ENCODE measurements at places on chromosomes 5 and 9. TPM values are rescaled to one million over a fixed set of nuclear protein-coding genes. Genes with fewer than 3 reads are reported as not detected.

ZFYVE16 gene
- 15.1 TPM for total RNA-seq

PRDM9 gene
- under 0.01 TPM for total RNA-seq

KIAA1958 gene
- total RNA-seq: 2.8 TPM

FCHO2 gene
- total RNA-seq: 16.4 TPM

TLX3 gene
- 0.24 TPM for total RNA-seq

SQSTM1 gene
- 645 TPM for total RNA-seq

DMRT3 gene
- not detected for total RNA-seq

ZBED3 gene
- total RNA-seq: 1.4 TPM

SARDH gene
- 0.96 TPM for total RNA-seq

LECT2 gene
- total RNA-seq: not detected

BAAT gene
- total RNA-seq: 0.24 TPM

C5orf58 gene
- not detected for total RNA-seq

PCDHA9 gene
- total RNA-seq: under 0.01 TPM

HAVCR2 gene
- total RNA-seq: 0.43 TPM

FGF10 gene
- not detected for total RNA-seq

PGM5 gene
- total RNA-seq: under 0.01 TPM

FAT2 gene
- total RNA-seq: 139 TPM

ZNF618 gene
- total RNA-seq: 1.7 TPM
